Activated gamma-delta T cell (primary cell): ENCODE measurements at places on chromosomes 3 and 15.
A peak's percentile ranks its signal among the peaks of the same experiment; 100 is the strongest.

DNA sequence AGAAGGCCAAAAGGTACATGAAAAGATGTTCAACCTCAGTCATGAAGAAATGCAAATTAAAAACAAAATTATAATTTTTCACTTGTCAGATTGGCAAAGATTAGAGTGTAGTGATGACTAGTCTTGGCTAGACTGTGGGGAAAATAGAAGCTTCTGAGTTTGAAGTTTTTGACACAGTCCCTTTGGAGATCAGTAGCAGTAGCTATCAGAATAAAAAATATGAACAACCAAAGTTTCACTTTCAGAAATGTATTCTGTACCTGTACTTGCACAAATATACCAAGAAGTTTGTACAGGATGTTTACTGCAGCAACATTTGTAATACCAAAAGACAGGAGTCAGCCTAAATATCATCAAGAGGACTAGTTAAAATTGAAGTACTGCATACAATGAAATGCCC is 14.1 kb downstream of the ATP2C1 start:
- no peak for DNase-seq

DNA sequence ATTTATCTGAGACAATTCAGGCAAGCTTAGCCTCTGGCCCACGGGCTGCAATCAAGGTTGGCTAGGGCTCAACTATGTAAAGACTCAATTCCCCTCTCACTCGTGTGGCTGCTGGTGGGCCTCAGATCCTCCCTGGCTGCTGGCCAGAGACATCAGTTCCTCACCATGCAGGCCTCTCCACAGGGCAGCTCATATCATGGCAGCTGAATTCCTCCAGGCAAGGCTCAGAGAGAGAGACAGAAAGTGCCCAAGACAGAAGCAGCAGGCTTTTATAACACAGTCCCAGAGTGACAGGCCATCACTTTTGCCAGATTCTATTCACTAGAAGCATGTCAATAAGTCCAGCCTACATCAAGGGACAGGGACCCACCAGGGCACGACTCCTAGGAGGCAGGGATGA is 63.2 kb downstream of the XXYLT1 start:
- DNase-seq = no peak

- DNase-seq = no peak
Measured at GRCh38 chr3:180700941-180701340, 21.7 kb upstream of the CCDC39 start.

GRCh38 chr3:81154611-81155143 is 606.8 kb downstream of the GBE1 start:
- no peak for DNase-seq

DNA sequence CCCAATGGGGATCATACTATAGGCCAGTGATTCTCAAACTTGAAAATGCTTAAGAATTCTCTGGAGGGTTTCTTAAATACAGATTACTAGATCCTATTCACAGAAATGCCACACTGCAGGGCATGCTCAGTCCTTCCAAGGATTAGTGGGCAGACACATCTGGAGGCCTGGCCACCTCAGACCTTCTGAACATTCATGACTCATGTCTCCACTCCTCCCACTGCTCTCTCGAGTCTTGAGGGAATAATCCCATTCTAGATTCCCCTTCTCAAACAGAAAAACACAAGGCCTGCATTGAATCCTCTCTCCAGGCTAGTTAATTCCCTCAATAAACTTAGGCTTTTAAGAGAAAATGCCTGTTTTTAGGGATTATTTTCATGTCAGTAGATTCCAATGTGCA is 22.1 kb downstream of the ZNF621 start:
- DNase-seq = no peak

GRCh38 chr3:140421884-140422283 is 256.0 kb upstream of the TRIM42 start:
- DNase-seq = no peak

GRCh38 chr3:112320691-112321090 is 12.3 kb upstream of the CD200 start:
- no peak for DNase-seq

GRCh38 chr15:66840615-66841390 is 138.8 kb downstream of the SMAD6 start:
- no peak for DNase-seq

DNA sequence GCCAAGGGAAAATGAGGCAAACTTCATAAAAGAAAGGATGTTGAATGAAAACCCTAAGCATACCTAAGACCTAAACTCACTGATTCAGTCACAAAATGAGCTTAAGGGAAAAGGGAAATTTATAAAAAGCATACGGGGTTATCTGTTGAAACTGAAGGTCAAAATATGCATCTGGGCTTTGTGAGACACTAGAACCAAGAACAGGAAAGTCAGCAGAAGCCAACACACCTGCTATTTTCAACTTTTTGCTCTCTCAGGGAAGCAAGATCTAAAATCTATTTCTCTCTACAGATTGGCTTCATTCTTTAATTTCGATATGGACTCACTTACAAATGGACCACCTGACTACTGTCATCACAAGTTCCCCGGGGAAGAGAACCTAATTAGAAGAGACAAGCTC is 338.6 kb upstream of the NECTIN3 start:
- DNase-seq = no peak

DNA sequence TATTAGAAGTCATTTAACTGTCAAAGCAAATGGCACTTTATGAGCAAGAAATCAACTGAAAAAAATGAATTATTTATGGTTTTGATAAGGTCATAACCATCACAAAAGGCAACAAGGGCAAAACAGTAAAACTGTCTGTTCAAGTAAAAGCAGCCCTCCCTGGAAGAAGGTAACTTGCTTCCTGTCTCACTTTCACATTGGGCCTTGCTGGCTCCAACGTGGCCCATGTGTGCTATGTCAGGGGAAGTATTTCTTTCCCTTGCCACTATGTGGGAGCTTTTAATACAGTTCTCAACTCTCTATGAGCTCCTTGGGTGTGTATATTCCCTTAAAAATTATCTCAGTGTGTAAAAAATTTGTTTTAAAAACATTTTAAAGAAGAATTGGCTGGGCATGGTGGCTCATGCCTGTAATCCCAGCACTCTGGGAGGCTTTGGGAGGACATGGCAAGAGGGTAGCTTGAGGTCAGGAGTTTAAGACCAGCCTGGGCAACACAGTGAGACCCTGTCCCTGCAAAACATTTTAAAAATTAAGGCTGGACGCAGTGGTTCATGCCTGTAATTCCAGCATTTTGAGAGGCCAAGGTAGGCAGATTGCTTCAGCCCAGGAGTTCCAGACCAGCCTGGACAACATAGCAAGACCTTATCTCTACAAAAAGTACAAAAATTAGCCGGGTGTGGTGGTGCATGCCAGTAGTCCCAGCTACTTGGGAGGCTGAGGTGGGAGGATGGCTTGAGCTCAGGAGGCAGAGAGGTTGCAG is 45.2 kb upstream of the TJP1 start:
- DNase-seq = no peak

- no peak for DNase-seq
Measured at GRCh38 chr15:48507416-48508065, 138.0 kb downstream of the FBN1 start.

- DNase-seq = no peak
Measured at GRCh38 chr15:55741833-55742497, 987 bp downstream of the PRTG start.

GRCh38 chr15:40929660-40930429 is 705 bp downstream of the DLL4 start:
- DNase-seq = no peak

DNA sequence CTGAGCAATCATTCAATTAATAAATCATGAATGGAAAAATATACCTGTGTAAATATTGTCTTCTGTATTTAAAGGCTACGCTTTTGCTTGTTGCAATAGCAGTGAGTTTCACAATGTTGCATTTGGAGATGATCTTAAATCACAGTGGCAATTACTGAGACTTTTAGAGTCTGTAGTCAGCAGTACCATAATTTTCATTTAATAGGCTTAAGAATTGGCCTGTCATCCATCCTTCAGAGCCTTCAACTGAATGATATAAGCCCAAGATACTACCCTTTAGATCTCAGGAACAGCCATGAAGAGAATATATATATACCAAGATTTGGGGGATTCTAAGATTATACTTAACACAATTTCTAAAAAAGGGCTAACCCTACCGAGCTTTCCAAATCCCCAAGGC is 458.1 kb downstream of the GBE1 start:
- DNase-seq = no peak

GRCh38 chr15:34582461-34583371 is 735 bp downstream of the GOLGA8B start:
- peak; percentile 29 for DNase-seq

- no peak for DNase-seq
Measured at GRCh38 chr3:144496141-144496835, 524.7 kb downstream of the DIPK2A start.

DNA sequence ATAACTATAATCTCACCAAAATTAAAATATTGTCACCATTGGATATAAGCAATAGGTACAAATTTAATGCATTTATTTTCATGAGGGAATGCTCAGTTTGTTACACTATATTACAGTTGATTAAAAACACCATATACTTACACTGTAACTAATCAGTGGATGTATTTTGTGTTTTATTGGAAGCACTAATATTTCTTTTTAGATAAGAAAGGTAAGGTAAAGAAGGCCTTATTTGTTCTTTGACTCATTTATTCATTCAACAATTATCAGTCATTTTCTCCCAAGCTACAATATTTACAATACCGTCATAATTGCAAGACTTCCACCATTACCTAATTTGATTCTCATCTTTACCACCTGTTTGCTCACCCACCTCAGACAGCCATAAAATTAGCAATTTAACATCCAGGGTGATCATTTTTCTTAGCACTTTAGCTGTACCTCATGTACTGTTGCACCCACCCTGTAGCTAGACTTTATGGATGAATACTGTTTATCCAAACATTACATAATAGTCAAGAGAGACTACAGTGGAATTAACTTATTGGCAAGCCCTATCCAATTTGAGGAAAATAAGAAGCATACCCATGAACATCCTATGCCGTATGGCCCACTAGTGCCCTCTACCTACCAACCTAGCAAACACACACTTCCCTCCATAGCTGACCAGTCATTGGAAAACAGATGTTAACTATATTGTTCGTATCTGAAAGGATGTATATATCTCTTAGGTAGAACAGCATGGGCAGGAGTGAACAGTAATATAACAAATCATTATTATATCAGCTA is 229.6 kb downstream of the BBX start:
- DNase-seq = no peak

DNA sequence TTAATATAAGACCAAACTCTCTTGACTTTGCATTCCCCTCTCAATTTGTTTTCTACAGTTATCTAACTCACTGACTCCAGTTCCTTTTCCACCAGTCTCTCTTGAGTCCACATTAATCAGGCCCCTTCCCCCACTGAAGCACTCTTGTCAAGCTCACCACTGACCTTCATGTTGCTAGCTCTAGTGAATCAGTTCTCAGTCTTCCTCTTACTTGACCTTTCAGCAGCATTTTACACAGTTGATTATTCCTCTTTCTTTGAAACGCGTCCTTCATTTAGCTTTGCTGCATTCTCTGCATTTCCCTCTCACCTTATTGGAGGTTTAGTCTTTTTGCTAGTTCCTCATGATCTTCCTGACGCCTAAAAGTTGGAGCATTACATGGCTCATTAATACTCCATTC is 8.3 kb downstream of the PPP2R3A start:
- DNase-seq = no peak

DNA sequence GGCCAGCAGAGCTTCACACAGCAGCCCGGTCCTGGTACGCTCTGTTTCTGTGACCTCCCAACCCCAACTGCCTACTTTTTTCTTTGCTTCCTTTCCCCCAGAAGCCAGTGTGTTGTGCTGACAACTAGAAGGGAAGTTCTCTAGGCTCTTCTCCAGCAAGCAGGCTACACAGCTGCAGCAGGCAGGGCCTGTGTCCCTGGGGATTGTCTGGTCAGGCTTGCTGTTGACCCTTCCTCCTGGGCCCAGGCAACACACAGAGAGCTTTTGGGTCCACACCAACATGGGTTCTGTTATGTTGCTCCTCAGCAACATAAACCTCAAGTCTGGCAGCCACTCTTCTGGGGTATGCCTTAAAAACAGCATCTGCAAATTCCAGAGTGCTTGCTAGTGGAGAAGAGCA is 36.2 kb upstream of the TSPAN3 start:
- no peak for DNase-seq

DNA sequence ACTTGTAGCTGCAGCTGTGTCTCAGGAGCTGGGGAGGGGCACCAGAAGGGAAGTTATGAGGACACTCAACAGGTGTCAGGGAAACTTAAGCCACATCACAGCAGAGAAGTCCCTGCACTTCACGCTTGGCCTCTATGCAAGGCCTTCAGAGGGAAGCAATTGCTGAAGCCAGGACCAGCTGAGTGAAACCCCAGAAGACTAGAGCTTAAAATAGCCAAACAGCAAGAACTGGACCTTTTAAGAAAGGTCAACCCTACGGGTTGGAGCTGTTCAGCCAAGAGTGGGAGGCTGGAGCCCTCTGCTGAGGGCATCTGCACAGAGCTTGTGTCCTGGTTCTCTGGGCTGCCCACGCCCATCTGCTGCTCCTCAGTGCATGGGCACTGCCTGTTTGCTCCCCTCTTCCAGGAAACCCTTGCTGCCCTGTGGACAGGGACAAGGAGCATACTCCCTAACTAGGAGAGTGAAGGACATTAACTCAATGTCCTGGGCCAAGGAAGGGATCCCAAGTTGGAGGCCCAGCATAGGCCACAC is 3.9 kb upstream of the GRAMD2A start:
- DNase-seq = no peak

DNA sequence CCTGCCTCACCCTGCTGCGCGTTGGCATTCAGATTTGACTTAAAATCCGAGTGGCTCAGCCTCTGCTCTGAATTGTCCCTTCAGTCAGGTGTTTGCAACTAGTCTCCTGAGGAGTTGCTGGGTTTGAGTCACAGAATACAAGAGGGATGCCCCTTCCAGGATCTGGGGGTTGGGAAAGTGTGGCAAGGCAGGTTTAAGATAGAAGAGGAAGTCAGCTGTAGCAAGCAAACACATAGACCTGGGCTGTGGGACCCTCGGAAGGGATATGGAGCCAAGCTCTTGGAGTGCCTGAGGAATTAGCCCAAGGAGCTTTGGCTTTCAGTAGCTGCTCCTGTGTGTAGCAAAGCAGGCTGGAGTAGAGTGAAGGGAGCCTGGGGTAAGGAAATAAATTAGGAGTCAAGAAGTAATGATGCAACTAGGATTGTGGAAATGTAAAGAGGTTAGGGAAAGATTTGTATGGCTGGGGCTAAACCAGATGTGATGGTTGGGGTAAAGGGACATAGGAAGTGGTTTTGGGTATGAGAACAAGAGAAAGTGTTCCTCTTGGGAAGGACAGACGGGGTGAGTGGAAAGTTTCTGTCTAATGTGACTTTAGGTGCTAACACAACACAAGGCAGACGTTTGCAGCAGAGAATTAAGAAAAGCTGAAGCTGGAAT is 41.2 kb downstream of the RAB7A start:
- DNase-seq = no peak
